ENCODE measurements at places on chromosomes 2 and 18.
A peak's percentile ranks its signal among the peaks of the same experiment; 100 is the strongest.

- DNase-seq = no peak
These were observed 45.6 kb upstream of the SLC1A4 start for GRCh38 chr2:64943387-64944150.

DNA sequence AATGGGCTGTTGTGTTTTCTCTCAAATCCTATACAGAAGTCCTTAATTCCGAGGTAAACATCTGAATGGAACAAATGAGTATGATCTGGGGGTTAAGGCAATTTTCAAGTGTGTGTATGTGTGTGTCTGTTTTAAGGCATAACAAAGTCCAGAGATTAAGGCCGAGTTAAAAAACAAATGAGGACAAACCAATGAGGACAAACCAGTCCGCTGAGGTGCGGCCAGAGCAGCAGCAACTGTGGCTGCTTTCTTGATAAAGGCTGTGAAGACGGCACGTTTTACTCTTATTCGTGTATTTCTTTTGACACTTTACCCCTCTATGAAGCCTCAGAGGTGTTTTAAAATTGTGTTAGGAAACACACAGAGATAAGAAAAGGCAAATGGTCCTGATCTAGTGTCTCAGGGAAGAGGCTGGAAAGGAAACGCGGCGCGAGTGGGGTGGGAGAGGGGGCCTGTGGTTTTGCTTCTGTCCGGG is 495 bp upstream of the GULP1 start:
- no peak for DNase-seq

DNA sequence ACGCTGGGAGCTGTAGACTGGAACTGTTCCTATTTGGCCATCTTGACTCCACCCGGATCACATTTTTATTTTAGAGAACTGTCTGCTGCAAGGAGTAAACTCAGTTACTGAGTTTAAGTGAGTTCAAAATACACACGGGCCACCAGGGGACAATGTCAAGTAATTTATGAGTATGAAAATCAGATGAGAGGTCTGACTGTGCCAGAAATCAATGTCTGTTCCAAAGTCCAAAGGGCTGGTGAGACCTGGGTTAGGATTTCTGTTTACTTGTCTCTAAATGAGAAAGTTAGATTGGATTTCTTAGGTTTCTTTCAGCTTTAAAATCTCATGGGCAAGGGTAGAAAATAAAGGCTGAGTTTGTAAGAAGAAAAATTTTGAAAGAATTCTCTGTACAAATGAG is 465.8 kb upstream of the MEIS1 start:
- DNase-seq = no peak

DNA sequence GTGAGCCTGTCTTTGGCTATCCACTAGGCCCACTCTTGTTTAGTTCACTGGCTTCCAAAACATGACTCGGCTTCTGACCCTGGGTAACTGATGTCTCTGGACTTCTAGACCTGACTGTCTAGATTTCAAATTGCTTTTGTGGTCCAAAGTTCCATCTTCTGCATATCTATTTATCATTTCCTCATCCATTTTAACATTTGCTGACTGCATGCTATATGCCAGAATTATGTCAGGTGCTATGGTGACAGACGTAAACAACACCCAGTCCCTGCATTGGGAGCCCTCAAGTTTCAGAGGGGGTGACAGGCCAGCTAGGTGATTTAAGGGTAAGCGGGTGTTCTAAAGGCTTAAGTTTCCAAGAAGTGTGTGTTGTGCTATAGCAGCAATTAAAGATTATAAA is 140.9 kb downstream of the PIEZO2 start:
- no peak for DNase-seq

DNA sequence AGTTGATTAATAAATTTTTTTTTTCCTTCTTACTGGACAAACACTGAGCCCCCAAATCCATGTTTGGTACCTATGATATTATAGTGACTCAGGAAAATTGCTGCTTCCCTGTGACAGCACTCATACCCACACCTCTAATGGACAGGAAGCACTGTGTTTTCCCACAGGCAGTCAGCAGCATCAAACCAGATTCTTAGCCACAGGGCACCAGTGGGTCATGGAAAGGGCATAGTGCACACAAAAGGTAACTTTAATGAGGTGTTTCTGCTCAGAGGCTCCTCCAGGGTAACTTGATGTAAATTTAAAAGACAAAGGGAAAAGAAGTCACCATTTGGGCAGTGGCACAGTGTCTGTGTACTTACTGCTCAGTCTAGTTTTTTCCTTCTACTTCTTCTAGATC is 34.1 kb downstream of the SERPINB11 start:
- DNase-seq = no peak

- DNase-seq = no peak
These were observed 387.8 kb downstream of the CDH7 start for GRCh38 chr18:66138642-66139041.

- no peak for DNase-seq
These were observed 45.7 kb downstream of the IMPA2 start for GRCh38 chr18:12027046-12027445.

DNA sequence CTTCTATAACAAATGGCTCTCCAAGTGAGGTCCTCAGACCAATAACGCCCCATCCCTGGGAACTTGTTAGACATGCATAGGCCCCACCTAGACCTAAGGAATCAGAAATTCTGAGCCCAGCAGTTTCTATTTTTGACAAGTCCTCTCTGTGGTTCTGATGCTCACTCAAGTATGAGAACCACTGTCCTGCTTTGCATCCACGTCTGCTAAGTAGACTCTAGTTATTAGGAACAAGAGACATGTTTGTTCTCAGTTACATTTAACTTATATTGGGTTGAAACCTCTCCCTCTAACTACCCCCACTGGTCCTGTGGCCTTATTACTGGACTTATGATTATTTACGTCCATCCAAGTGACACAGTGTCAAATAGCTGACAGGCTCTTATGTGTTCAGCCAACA is 70.3 kb downstream of the TMEM17 start:
- no peak for DNase-seq

GRCh38 chr2:50753234-50753633 is 278.7 kb downstream of the NRXN1 start:
- no peak for DNase-seq

DNA sequence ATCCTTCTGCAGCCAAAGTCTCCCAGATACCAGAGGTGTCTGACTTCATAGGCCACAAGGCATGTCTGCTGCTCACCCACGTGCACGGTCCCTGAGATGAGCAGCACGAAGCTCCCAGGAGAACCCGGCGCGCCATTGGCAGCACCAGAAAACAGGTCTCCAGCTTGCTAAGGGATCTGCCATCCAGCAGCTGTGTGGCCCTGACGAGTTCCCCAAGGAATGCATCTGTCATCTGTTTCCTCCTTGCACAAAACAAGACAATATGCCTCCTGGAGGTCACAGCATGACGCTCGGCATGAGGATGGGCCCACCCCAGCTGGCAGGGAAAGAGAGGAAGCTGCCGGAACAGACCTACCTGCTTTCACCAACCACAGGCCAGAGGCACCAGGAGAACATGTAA is 29.2 kb downstream of the HS6ST1 start:
- no peak for DNase-seq

DNA sequence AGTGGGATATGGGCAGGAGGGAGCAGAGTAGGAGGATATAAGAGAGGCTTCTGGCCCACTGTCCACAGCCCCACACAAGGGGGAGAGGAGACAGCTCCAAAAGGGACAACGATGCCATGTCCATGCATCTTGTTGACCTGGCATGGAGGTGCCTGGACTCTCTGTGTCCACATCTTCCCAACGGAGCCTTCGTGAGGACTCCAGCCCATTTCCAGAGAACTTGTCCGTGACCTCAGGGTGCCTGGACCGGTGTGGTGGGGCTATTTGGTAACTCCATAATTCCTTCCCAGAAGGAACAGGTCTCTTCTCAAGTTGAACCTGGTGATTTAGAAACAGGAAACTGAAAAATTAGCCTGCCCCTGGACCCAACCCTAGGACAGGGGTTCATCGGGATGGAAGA is 133.9 kb downstream of the CYP26B1 start:
- no peak for DNase-seq

- DNase-seq = peak; percentile 83
These were observed 19.1 kb downstream of the SH2D6 start for GRCh38 chr2:85437488-85438200.

DNA sequence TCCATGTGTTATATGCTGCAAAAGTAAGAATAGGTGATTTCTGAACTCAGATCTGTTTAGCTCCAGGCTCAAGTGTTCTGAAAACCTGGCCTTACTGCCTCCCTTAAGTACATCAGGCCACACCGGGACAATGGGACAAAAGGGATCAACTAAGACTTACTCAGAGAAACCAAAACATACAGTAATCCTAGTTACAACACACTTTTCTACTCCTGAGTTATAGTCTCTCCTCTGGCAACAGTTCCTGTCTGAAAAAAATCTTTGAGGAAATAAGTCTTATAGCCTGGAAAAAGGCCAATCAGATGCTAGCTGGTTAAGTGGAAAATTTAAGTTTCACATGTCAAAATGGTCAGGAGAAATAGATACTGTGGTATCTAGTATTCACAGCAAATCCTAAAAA is 5.6 kb downstream of the METTL5 start:
- no peak for DNase-seq

- no peak for DNase-seq
These were observed 50.8 kb downstream of the DNMT3A start for GRCh38 chr2:25290811-25291495.

DNA sequence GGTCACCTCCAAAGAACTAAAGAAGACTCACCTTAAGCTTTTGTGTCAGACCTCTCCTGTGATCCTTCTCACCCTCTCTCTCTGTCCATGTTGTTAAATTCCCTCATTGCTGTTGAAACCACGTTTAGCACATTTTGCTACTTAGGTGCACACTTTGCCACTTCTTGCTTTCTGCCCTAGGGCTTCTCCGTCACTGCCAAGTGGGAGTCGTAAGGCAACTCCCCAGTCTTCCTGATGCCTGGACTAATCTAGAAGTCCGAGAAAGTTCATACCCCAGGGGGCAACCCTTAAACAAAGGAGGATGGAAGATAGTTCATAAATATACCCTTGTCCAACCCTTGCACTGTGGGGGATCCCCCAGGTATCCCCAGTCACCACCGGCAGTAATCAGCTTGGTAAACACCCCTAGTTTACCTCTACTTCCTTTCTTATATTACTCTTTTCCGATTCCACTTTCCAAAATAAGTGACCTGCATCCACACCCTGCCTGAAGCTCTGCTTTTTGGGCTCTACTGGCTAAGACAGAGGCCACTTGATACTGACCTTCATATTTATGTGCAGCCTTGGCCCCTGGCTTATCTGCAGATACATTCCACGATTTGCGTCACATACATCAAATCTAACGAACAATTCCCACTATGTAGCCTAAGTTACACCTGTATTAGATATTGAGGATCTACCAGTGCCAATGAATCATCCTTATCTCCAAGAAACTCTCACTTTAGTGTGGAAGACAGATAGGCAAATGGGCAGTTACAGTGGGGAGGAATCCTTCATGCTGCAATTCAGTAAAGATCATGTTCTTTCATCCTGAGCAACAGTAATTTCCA is 776.2 kb downstream of the RNF144A start:
- DNase-seq = no peak

- DNase-seq = no peak
These were observed 103.5 kb downstream of the LBH start for GRCh38 chr2:30334762-30335363.

DNA sequence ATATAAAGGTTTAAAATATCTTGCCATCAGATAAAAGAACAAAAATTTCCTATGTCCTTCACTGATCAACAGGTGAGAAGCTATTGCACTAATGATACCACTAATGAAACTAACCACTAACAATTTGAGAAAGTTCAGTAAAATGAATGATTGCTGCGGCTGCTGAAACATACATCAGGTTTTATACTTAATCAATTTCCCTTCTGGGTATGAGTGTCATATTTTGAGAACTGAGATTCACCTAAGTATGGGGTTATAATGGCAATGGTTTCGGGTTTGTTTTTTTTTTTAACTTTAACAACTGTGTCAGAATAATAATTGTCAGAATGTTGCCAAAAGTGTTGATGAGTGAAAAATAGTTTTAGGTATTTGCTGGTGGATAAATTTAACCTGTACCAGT is 151.3 kb upstream of the SLC39A10 start:
- no peak for DNase-seq

GRCh38 chr18:63559567-63560491 is 17.7 kb downstream of the SERPINB12 start:
- no peak for DNase-seq

DNA sequence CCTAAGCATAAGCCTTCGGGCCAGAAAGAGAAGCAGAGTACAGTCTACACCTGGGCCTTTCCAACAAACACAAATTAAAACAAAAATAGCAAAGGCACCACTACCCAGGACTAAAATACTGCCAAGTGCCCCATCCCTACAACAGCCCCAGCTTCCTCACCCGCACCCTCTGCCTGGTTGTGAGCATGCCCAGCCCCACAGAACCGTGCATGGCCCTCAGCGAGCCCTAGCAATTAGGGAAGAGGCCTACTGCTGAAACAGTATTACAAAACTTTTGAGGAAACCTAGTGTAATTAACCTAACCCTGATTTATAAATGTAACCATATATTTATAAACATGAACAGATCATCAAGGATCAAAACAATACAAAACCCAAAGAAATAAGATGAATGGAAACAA is 44.2 kb downstream of the FARSB start:
- no peak for DNase-seq

- no peak for DNase-seq
These were observed 101.6 kb upstream of the CERS6 start for GRCh38 chr2:168354499-168354898.

DNA sequence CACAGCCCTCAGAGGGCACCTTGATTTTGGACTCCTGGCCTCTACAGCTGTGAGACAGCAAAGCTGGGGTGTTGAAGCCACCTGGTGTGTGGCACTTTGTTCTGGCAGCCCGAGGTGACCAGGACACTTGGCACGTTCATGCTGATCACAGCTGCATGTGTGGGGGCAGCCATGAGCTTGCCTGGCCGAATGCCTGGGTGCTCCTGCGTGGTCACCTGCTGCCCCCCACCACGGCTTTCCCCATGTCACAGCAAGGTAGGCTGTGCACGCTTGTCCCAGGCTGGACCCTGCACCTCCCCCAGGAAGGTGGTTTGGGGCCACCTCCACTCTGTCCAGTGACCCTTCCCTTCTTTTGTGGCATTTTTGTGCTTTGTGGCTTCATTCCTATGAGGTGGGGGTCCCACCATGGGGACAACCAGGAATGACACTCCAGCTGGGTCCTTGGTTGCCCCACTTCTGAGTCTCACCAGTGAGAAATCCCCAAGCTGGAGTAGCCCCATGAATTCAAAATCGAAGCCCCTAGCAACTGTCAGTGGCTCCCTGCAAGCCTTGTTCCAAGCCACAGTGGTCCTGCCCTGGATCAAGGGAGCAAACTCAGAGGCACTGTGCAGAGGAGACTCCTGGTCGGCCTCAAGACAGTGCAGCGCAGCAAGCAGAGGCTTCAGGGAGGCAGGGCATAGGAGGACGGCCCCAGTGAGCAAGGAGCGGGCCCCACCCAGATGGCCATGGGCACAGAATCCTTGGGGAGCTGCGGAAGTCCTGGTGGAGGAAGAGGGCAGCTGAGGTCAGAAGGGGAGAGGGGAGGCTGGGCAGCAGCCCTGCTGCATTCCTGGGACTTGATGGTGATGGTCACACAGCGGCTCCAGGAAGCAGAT is 121.4 kb upstream of the HS6ST1 start:
- DNase-seq = no peak

GRCh38 chr2:14628901-14629300 is 3.6 kb upstream of the LRATD1 start:
- no peak for DNase-seq

- no peak for DNase-seq
These were observed 121.1 kb upstream of the KLHL14 start for GRCh38 chr18:32893915-32894314.

GRCh38 chr18:9353596-9353995 is 19.0 kb downstream of the TWSG1 start:
- DNase-seq = no peak

Measured in CD8-positive, alpha-beta memory T cell (primary cell).